Large intestine (tissue), 12 donors: ENCODE measurements at places on chromosomes 5 and 9. TPM values are rescaled to one million over a fixed set of nuclear protein-coding genes. Genes with fewer than 3 reads are reported as not detected.

DNA sequence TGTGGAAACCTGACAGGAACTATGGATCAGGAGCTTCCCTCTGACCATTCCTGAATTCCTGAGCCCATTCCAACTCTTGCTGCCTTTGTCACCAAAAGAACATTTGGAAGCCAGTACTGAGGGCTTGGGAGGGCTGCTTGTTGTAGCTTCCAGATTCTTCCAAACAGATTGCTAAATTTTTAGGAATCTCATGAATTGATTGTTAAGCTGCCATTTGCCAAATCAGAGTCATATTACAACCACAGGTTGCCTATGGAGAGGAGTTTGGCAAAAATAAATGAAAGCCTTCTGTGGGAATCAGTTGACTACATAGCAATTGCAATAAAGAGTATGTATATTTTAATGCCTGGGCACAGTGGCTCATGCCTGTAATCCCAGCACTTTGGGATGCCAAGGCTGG, 39.2 kb upstream of the SLC28A3 start:
- no peak for DNase-seq

DNA sequence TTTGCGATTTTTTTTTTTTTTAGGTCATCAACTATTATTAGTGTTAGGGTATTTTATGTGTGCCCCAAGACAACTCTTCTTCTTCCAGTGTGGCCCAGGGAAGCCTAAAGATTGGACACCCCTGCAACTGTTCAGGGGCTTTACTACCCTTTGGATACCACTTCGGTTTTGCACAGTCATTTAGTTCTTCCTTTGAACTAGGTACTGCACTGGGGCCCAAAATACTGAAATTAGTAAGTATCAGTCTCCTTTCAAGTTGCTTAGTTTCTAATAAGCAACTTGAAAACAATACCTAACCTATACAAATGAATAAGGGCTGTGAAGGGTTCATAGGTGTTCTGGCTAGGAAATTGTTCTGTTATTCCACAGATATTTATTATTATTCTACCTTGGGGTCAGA, 45.3 kb downstream of the CWC27 start:
- DNase-seq = no peak

PLPP7 gene
- 1.1 TPM for polyA plus RNA-seq

DNA sequence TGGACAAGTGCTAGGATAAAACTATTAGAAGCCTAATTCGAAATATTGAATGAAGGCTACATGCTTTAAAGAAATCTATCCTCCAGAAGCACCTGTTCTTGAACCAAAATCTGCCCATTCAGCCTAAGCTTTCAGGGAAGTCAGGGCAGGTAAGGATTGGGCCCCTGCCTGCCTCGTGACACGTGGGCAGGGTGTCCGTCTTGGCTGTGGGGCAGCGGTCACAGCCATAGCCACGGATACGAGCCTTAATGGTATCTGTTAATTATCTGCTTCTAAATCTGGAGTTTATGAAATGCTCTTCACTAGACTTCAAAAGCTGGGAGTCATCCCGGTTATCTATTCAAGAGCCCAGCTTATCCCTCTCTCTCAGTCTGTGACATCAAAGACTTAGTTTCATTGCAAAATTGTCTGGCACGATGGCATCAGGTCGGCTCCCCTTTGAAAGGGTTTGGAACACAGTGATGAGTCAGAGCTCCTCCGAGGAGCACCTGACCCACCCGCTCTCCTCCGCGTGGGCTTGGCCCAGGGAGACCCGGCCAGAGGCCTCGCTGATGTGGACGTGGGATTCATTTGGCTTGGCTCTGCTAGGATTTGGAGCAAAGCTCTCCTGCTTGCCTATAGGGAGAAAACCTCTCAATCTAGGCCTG, 135.9 kb downstream of the MACROH2A1 start:
- no peak for DNase-seq

- no peak for DNase-seq
Measured at GRCh38 chr5:135964670-135965320, 10.0 kb upstream of the LECT2 start.

PROB1 gene
- polyA plus RNA-seq = 2.1 TPM

SLC45A2 gene
- polyA plus RNA-seq = 0.12 TPM
